Activated naive CD4-positive, alpha-beta T cell (primary cell): ENCODE measurements at places on chromosomes 3 and 15.

- no peak for DNase-seq
These were observed 5.0 kb upstream of the HES1 start for GRCh38 chr3:194130807-194131589.

- no peak for DNase-seq
These were observed 345.6 kb downstream of the FEZF2 start for GRCh38 chr3:62027796-62028195.

DNA sequence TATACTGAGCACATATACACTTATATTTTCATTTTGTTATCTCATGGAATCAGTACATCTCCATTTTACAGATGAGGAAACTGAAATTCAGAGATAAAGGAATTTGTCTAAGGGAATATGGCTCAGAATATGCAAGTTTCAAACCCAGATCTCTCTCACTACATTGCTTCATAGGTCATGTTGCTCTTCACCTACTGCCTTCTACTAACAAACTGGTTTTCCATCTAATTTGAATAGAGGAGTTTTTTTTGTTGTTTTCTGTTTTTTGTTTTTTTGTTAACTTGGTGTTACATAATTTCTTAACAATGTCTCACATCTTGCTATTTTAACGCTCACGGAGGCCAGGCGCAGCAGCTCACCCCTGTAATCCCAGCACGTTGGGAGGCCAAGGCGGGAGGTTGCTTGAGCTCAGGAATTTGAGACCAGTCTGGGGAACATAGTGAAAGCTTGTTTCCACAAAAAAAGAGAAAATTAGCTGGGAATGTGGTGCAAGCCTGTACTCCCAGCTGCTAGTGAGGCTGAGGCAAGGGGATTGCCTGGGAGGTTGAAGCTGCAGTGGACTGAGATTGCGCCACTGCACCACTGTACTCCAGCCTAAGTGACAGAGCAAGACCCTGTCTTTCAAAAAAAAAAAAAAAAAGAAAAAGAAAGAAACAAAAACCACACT lies 37.0 kb downstream of the FMN1 start:
- no peak for DNase-seq

GRCh38 chr15:57017024-57017423 lies 98.6 kb downstream of the TCF12 start:
- DNase-seq = no peak

GRCh38 chr3:188421151-188421821 lies 267.3 kb downstream of the LPP start:
- DNase-seq = no peak

DNA sequence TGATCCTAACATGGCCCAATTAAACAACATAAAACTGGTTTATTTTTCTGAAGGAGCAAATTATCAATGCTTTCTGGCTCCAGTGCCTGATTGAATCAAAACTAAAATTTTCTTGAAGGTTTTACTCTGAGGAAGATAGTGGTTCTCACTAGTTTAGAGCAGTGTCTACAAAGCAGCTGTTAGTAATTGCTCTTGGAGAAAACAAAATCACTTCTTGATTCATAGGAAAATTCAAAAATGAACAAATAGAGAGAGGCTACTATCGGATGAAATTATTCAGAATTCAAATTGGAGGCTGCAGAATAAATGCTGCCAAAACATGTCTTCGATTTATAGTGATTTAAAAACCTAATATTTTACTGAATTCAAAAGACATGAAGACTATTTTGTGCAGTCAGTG lies 15.1 kb upstream of the RIOX2 start:
- DNase-seq = no peak

DNA sequence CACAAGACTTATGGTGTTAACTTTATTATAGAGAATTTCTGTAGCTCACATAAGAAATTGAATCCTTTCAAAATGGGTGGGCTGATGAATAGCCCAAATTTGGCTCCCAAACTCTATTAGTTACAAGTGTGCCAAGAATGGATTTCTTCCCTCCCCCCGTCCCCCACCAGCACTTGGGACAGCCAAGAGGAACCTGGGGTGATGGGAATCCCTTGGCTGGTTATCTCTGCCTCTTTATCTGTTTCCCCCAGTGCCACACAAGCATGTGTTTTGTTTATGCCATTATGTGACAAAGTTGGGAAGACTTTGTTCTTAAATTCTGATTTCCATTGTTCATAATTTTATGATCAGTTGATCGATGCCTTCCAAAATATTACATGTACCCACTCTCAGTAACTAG lies 28.3 kb downstream of the CMSS1 start:
- DNase-seq = no peak

DNA sequence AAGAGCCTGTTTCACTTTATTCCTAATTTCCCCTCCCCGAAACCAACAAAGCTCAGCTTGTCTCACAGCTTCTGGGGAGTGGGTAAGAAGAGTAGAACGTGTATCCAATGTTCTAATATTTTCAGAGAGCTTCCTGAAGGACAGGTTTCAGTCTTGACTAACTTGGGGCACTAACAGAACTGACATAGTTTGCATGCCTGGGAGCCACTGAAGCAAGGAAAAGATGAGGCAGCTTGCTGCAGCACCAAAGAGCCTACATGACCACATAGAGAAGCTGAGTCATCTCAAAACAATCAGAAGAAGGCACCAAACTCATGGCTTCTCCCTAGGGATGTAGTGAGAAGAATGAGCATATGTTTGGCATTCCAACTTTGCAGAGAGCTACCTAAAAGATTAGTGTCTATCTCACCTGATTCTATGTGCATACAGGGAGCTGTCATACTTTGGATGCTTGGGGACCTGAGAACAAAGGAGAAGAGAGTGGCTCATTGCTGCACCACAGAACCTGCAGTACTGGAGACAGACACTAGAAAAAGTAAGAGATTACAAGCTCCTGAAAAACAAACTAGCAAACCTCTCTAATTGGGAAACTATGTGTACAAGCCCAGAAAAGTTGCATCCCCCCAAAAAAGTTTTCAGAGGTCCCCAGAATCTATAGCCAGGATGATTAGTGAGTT lies 86.9 kb downstream of the DCLK3 start:
- DNase-seq = no peak

DNA sequence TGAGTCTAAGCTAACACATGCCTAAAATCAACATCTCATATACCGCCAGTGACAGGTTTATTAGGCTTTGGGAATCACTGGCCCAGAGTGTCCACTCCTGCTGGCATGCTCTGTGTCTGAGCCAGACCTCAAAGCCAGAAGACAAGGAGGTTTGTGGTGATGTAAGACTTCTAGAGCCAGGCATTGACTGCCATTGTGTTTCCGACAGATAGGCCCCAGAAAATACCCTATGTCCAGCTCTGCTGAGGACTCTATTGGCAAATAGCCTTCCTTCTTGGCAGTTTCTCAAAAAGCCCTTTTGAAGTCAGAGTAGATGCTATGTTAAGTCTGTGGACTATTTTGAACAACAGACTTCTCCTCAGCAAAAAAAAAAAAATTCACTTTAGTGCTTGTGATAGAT lies 181.9 kb upstream of the UBE2E1 start:
- DNase-seq = no peak

GRCh38 chr3:99969136-99969535 lies 145.2 kb downstream of the FILIP1L start:
- DNase-seq = no peak

DNA sequence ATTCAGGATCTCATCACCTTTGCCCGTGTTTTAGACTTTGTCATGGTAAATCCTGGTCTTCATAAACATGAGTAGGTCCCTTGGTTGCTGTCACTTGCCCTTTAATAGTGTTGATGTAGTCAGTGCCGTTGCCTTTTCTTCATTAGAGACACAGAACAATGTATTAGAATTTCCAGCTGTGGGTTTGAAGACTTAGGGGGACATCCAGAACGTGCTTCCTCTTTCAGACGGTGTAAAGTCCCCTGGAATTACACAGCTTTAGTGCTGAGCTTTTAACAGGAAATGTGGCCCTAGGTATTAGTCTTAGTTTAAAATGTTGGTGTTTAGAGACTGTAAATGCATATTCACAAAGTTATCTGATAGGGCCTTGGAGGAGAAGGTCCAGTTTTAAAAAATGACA lies 8.8 kb upstream of the LRCH3 start:
- no peak for DNase-seq

DNA sequence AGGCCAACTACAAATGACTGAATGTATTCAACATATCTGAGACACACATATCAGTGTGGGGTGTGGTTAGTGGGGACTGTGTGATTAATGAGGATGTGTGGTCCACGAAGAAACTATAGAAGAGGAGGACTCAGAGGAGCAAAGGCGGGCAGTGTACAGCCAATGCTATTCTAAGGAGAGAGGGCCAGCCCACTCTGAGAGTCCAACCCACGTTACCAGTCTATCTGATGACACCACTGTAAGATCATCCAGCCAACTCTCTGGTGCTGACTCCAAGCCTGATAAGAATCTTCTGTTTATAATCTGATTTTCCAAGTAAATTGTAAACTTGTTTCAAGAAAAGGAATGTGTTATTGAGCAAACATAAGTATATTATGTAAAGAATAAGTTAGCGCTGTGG lies 47.2 kb downstream of the MCF2L2 start:
- no peak for DNase-seq

DNA sequence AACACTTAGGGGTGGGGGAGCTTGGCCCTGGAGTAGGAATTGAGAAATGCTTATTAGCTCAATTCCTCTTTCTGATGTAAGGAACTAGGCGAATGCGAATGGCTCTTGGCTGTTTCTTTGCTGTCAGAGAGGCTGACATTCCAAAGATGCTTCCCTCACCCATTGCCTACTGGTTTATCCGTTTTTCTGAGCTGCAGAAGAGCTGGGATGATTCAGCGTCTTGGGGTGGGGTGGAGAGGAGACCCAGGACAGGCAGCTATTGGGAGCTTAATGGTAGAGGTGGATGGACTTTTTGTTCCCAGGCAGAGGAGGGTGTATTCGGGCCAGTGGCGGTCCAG lies 9.8 kb downstream of the PLEKHO2 start:
- DNase-seq = no peak

DNA sequence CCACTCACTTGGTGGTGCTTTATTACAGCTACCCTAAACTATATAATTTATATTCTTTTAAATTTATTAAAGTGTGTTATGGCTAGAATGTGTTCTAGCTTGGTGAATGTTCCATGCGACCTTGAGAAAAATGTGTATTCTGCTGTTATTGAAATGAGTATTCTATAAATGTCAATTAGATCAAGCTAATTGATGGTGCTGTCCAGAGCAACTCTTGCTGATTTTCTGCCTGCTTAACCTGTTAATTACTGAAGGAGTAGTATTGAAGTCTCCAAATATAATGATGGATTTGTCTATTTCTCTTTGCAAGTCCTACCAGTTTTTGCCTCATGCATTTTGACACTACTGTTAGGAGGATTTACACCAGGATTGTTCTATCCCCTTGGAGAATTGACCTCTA lies 3.2 kb upstream of the TEX9 start:
- DNase-seq = no peak

DNA sequence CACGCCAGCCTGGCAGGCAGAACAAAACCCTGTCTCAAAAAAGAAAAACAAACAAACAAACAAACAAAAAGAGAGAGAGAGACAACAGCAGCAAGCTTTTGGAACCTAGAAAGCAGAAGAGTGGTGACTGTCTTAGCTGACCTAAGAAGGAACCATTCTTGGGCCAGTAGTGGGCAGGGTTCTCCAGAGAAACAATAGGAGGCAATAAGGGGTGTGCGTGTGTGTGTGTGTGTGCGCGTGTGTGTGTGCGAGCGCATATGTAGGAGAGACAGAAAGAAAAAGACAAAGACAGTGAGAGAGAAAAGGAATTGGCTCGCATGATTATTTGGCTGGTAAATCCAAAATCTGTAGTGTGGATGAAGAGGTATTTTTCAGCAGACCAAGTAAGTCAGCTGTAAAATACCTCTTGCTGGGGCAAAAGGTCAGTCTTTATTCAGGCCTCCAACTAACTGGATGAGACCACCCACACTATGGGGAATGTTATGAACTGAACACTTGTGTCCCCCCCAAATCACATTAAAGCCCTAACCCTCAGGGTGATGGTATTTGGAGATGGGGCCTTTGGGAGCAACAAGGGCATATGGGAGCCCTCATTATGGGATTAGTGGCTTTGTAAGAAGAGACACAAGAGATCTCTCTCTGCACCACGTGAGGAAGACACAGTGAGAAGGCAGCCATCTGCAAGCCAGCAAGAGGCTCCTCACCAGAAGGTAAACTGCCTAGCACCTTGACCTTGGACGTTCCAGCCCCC lies 15.1 kb upstream of the BLM start:
- DNase-seq = no peak

DNA sequence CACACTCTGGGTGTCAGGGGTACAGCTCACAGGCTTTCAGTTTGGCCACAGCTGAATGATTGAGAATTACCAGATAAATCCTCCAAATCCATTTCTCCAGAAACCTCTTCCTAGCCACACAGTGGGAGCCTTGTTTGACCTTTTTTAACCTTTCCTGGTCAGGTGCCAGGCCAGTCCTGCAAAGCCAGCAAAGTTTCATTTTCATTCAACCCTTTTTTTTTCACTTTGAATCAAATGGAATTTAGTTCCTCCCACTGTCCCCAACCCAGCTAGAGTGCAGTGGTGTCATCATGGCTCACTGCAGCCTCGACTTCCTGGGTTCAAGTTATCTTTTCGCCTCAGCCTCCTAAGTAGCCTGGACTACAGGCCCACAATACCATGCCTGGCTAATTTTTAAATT lies 67.8 kb downstream of the NSUN3 start:
- no peak for DNase-seq

DNA sequence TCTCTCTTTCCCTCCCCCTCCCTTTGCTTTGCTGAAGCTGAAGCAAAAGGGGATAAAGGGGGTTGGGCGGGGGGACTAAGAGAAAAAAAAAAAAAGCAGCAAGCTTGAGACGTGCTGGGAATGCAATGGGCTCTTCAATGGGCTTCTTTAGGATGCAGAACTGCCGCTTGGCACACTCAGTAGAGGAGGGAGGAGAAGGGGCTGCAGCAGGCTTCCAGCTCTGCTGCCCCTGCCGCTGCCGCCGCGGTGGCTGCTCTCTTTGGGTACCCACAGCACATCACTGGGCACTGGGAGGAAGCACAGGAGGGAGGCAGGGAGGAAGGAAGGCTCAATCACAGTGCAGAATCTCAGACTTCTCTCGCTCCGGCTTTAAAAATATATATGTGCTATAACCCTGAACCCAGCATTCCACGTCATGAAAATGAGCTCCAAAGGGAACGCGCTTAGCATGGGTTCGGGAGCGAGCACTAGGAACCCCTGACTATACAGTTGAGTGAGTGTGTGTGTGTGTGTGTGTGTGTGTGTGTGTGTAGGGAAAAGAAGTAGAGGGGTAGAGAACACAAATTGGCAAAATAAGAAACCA lies 3.5 kb downstream of the SLITRK3 start:
- no peak for DNase-seq

- DNase-seq = no peak
These were observed 17.9 kb downstream of the SHF start for GRCh38 chr15:45169608-45170480.

GRCh38 chr3:4306860-4307259 lies 3.7 kb downstream of the SETMAR start:
- no peak for DNase-seq

- no peak for DNase-seq
These were observed 229.0 kb upstream of the C2CD4B start for GRCh38 chr15:62394079-62394478.

DNA sequence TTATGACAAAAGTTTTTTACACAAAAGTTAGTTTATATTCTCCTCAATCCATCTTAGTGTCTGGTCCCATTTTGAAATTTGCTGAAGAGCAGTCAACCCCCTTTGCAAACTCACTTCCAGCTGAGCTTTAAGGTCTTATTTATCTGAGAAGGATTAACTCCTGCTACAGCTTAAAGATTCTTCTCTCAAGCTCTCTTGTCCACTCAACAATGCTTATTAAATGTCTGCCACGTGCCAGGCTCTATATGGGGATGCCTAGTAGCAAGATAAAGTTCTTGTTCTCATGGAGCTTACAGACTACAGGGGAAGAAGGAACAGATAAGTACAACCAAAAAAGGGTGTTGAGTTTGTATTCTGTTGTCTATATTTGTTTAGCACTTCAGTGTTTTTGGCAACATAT lies 18.7 kb downstream of the TMPRSS7 start:
- no peak for DNase-seq

GRCh38 chr3:30692498-30693130 lies 86.2 kb downstream of the TGFBR2 start:
- no peak for DNase-seq
